Activated T-helper 1 cell treated with anti-CD3 and anti-CD28 coated beads, Interleukin-12 subunit alpha, Interleukin-12 subunit beta, Interleukin-2, Interleukin-4 antibody, amounts not matched to agents 30 ng/mL and 10 ng/mL and 1 ng/mL, durations not matched to agents 14 hours and 24 hours and 36 hours (primary cell): ENCODE measurements at places on chromosomes 2 and 18. TPM values are rescaled to one million over a fixed set of nuclear protein-coding genes. Genes with fewer than 3 reads are reported as not detected.

DNA sequence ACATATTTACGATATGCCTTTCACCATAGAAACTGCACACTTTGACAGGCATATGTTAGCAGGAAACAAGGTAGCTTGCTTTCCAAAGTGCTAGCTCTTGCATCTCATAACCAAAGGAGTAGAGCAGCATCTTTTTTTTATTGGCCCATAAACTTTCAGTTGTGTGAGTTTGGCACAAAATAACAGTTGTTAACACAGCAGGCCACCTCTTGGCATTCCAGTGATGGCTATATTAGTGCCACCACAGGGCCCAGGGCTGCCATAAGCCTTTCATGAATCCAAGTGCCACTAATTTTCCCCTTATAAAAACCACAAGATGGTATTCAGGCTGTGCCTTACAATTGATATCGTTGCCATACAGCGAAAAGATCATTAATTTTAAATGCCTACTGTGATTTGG, 40.3 kb upstream of the KLF7 start:
- no peaks in the 10 kb centered on the region for H3K4me1 ChIP-seq
- H3K4me3 ChIP-seq: no peak overlapping the region

- H3K27me3 ChIP-seq: peaks cover 31% of the 10 kb centered on the region
- H3K27ac ChIP-seq: no peak overlapping the region
- H3K36me3 ChIP-seq: no peaks in the 10 kb centered on the region
- no peak for DNase-seq
Measured at GRCh38 chr2:60316381-60317033, 236.9 kb downstream of the BCL11A start.

GRCh38 chr2:51903728-51904127, 871.8 kb upstream of the NRXN1 start:
- H3K4me3 ChIP-seq: no peak overlapping the region
- no peak for DNase-seq
- H3K4me1 ChIP-seq: no peaks in the 10 kb centered on the region
- no peak overlapping the region for H3K27ac ChIP-seq
- no peaks in the 10 kb centered on the region for H3K27me3 ChIP-seq
- no peaks in the 10 kb centered on the region for H3K36me3 ChIP-seq

The GCG gene
- not detected in 2 replicates for total RNA-seq
